ENCODE measurements at places on chromosomes 11 and 22.
A peak's percentile ranks its signal among the peaks of the same experiment; 100 is the strongest.

GRCh38 chr11:22795914-22796313 is 33.7 kb downstream of the SVIP start:
- no peak for DNase-seq

DNA sequence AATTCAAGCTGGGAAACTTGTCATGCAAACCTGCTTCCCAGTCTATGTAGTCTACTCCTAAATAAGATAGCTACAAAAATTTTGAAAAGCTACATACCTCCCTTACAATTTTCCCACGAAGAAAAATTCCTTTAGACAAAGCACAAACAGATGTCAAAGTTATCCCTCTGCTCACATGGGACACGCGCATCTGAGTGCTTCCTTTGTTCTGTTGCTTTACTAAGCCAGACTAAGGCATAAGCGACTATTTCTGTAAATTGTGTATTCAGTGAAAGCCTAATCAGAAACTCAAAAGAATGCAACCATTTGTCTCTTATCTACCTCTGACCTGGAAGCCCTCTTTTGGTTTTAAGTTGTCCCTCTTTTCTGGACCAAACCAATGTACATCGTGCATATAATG is 583.7 kb upstream of the B3GAT1 start:
- no peak for DNase-seq

- DNase-seq = no peak
These were observed 5.9 kb upstream of the ACY3 start for GRCh38 chr11:67656278-67656922.

- no peak for DNase-seq
These were observed 7.5 kb upstream of the SLC15A3 start for GRCh38 chr11:60959431-60959830.

GRCh38 chr11:122879785-122880184 is 2.8 kb upstream of the JHY start:
- no peak for DNase-seq

- no peak for DNase-seq
These were observed 404.5 kb downstream of the INSC start for GRCh38 chr11:15519124-15519791.

DNA sequence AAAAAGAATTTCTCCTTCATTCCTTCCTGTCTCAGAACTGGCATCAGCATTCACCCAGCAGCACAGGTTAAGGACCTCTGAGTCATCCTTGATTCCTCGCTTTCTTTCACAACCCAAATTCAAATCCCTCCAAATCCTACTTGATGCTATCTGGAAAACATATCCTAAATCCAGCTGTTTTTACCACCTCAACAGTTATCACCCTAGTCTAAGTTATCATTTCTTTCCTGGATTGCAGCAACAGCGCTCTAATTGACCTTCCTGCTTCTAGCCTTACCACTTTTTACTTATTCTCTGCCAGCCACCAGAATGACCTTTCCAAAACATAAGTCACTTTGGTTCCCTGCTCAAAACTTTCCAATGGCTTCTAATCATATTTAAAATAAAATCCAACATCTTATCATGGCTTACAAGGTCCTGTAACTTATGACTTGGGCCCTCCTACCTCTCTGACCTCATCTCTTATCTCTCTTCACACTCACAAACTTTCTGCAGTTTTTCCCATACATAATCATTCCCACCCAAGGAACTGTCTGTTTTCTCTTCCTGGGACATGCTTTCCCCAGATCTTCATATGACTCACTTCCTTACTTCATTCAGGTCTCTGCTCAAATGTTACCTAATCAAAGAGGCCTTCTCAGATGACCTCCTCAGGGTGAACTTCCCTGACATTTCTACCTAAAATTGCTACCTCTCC is 119.4 kb downstream of the TTC28 start:
- DNase-seq = no peak

DNA sequence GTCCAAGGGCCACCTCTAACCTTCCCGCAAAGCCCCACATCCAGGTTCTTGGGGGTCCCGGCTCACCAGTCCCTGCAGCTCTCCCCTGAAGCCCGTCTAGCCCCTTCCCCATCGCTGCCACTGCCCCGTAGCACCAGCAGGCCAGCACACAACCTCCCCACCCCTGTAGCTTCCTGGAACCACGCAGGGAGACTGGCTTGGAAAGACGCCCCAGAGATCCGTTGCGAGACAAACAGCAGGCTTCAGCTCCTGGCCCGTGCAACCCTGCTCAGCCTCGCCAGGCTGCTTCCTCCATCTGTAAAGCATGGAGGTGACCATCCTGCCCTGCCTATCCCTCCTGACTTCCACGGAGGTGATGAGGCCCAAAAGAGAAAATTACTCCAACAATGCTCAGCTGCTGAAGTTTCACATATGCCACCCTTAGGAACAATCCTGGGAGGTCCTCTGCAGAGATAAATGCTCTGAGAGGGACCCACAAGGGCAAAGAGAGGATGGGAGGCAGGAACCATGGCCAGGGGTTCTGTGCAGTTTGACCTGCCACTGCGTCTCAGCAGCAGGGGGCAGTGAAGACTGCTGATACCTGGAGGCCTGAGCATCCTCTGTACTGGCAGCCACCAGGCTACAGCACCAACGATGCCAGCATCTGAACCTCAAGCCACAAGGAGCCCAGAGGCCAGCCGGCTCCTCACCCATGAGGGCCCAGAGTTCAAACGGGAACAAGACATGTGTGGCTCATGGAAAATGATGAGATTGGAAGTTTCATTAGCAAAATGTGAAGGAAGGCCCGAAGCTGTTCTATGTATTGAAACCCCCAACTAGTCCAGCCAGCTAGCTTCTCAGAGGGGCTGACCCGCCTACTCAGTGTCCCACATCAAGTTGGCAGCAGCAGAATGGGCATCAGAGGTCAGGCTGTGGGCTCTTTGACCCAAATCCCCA is 16.1 kb downstream of the DGCR2 start:
- DNase-seq = peak; percentile 55

- DNase-seq = no peak
These were observed 101.0 kb upstream of the CHRM4 start for GRCh38 chr11:46492532-46492931.

GRCh38 chr11:11427140-11427539 is 74.1 kb upstream of the CSNK2A3 start:
- no peak for DNase-seq

DNA sequence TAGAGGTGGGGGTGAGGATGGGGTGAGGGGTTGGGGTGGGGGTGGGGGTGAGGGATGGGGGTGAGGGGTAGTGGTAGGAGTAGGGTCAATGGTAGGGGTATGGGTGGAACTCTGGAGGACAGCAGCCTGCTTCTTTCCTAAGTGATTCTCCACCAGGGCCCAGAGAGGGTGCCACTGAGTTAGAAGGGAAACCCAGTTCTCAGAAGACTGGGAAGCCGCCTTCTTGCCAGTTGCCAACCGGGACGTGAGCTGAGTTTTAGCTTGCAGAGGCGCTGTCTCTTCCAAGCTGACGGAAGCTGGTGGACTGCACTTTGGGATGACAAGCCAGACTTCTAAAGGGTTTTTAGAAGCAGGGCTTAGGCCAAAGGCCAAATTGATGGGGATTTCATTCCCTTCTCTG is 104.4 kb downstream of the NAT10 start:
- no peak for DNase-seq

GRCh38 chr22:24727218-24727851 is 47.2 kb downstream of the PIWIL3 start:
- no peak for DNase-seq

DNA sequence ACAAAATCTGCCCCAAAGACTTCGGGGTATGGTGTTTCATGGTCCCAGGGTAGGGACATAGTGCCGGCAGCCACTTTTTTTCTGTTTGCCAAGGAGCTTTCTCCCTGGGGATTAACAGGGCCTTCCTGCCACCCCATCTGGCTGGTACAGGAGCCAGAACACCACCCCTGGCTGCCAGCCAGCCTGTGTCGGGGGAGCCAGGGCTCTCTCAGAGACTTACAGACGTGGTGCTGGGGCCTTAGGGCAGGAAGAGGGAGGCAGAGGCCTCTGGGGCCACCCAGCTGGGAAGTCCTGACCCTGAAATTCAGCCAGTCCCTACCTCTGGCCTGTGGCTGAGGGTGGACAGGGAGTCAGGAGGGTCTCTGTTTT is 52.4 kb upstream of the CDON start:
- DNase-seq = no peak

GRCh38 chr11:12989428-12990161 is 19.5 kb upstream of the RASSF10 start:
- no peak for DNase-seq

GRCh38 chr11:22581354-22582150 is 44.1 kb downstream of the FANCF start:
- no peak for DNase-seq

GRCh38 chr11:118086913-118087768 is at the start of gene SMIM35:
Gene SMIM35 (minus strand): TSS chr11:118086963. CDS start chr11:118086757, 206 bp downstream.
- no peak for DNase-seq

GRCh38 chr11:104764710-104765045 is 133.6 kb downstream of the CASP12 start:
- DNase-seq = no peak

- DNase-seq = no peak
These were observed 45.0 kb upstream of the APOA1 start for GRCh38 chr11:116882386-116882785.

DNA sequence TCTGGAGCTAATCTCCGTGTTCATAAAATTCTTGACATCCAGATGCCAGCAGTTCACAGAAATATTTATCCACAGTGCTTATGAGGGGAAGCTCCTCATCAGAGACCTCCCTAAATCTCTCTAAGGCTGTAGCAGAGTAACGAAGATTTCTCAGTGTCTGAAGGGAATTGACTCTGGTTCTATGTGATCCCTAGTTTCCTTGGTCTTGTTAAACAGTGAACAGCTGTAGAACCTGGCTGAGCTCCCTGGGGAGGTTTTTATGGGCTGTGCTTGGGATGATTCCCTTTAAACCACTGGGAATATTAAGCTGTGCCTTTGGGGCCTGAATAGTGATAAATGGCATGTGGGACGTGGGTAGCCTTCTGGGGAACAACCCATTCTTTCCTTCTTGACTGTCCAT is 43.7 kb upstream of the ARHGAP20 start:
- DNase-seq = no peak

GRCh38 chr11:79209540-79210266 is 231.1 kb downstream of the TENM4 start:
- no peak for DNase-seq

GRCh38 chr11:59842316-59842715 is 3.0 kb downstream of the CBLIF start:
- DNase-seq = no peak

GRCh38 chr11:79285756-79286155 is 155.1 kb downstream of the TENM4 start:
- no peak for DNase-seq

- no peak for DNase-seq
These were observed 10.7 kb upstream of the GSTP1 start for GRCh38 chr11:67572747-67573419.

DNA sequence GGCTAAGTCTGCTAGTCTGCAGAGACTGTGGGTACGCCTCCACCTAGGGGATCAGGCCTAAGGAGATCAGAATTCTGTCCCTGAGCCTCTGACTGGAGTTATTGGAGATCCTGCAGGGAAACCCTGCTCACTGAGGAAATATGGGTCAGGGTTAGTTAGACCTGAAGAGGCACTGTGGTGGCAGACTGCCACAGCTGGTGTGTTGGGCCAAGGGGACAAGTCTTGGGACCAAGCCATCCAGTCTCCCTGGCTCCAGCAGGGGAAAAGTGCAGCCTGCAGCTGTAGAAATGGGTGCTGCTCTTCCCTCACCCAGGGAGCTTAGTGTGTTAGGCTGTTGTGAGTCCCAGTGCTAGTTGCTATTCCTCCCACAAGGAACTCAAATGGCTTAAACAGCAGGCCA is 334.8 kb upstream of the LARGE1 start:
- no peak for DNase-seq

DNA sequence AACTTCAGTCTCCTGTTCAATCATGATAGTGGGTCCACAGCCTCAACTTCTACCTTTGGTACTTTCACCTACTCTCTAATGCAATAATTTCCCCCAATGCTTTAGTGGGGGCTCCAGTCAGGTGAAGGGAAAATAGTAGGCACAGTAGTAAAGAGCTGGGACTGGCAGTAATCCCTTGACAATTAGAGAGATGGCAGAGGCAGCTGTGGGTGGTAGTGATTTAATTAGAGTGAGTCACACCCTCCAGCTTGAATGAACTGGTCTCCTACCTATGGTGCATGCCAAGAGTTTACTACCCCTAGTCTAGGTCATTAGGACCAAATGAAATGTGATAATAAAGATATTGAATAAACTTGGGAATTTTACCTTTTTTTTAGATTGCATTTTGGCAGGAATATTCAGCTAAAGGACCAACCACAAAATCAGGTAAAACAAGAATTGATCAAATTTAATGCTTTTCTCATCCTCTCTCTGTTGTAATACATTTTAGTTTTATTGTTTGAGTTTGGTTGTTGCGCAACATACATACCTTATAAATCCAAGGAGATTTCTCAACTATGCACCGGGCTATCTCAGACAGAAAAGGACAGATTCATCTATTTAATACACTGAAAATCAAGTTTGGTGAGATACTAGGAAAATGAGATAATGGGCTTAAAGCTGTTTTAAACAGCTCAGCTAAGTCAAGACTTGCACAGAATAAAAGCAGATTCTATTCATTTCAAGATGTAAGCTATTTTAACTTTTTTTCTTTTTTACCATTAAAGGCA is 9.0 kb downstream of the PRRG4 start:
- no peak for DNase-seq

- DNase-seq = no peak
These were observed 97.2 kb downstream of the JRKL start for GRCh38 chr11:96486890-96487611.

DNA sequence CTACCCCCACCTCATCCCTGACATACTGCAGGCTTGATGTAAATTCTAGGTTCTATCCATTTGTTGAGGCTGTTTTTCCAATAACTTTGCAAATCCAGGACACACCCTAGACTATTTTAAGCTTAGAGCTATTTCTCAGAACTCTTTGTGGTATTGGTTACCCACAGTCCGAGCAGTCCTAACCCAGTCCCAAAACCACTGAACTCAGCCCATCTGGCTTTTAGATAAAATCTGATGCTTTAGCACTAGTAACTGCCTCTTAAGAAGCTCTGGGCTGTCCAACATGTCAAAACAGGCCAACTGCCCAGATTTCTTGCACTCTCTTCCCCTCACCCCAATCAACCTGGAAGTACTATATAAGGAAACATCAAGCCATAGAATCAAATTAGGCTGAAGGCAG is 344.4 kb upstream of the CADM1 start:
- DNase-seq = no peak

Measured in activated CD4-positive, alpha-beta T cell treated with anti-CD3 and anti-CD28 coated beads, Interleukin-2, amount 50 U/mL, for 4 hours (primary cell).